ENCODE measurements at places on chromosomes 2 and 18.
A peak's percentile ranks its signal among the peaks of the same experiment; 100 is the strongest.

GRCh38 chr2:197675246-197675645, at the start of gene RFTN2:
Gene RFTN2 (minus strand): TSS chr2:197675587. CDS start chr2:197675458, 129 bp downstream.
- DNase-seq, result no peak

GRCh38 chr18:32349728-32350395, 120.8 kb downstream of the GAREM1 start:
- DNase-seq, result no peak

- DNase-seq, result no peak
Observed at GRCh38 chr2:42025151-42025582, 22.7 kb upstream of the PKDCC start.

DNA sequence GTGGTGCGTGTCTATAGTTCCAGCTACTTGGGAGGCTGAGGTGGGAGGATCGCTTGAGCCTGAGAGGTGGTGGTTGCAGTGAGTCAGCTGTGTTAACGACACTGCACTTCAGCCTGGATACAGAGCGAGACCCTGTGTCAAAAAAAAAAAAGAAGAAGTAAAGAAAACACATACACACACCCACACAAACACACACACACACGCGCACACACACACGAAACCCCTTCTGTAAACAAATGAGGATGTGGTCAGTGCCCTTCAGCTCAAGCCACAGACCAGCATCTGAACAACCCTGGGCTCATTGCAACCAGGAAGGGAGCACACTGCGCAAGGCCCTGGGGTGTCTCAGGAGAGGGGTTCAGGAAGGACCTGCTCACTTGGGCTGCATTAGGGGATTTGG, 47.9 kb upstream of the KCNF1 start:
- peak; percentile 42 for DNase-seq

- DNase-seq, result no peak
Observed at GRCh38 chr2:199278099-199278498, 179.6 kb downstream of the SATB2 start.

DNA sequence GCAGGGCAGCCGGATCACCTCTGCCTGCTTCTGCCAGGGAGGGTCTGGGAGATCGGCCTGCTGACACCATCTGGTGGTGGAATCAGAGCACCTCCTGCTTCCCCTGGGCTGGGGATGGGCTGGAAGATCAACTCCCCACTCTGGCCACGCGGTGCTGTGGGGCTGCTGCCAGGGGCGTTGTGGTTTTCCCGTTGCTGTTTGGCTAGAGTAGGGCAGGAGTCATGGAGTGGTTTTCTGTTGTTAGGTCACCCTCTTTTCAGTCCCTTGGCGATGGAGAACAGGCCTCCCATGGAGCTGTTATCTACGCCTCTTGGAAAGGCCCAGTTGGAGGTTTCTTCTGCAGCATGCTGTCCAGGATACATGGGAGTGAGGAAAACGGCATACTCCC, 15.2 kb downstream of the BCL2L11 start:
- no peak for DNase-seq

- no peak for DNase-seq
Observed at GRCh38 chr2:83578405-83578804, 880.7 kb downstream of the SUCLG1 start.
